ENCODE measurements at places on chromosomes 7 and 10.

DNA sequence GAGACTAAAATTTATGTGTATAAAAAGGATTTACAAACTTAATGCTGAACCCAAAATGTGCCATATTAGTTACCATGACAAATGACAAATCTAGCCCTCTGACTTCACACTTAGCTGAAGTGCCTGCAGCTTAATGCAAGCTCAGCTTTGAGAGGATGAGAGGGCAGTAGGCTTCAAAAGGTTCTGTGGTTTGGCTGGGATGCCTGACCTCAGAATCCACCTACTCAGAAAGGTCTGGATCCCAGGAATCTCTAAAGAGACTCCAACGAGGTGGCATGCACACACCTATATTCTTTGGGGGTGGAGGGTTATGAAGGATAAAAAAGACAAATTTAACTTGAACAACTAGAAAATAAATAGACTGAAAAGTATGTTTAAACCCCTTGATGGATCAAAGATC lies 213.4 kb downstream of the TAX1BP1 start:
- no peak for DNase-seq

DNA sequence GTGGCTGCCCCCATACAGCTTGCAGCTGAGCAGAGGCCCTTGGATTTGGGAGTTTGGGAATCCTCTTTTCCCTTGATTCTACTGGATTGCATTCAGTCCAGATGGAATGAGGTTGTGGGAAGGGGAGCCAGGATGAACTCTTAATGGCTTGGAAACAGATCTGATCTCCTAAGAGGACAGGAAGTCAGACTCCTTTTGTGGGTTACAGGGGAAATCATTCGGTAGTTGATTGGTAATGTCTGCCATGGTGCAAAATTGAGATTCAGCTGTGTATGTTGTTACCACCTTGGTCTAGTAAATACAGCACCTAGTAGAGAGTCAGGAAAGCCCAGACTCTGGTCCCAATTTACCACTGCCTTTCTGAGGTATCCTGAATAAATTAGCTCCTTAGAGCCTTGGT lies 144.2 kb upstream of the TNRC18 start:
- no peak for DNase-seq

- no peak for DNase-seq
Measured at GRCh38 chr7:158446281-158446680, 141.3 kb downstream of the PTPRN2 start.

DNA sequence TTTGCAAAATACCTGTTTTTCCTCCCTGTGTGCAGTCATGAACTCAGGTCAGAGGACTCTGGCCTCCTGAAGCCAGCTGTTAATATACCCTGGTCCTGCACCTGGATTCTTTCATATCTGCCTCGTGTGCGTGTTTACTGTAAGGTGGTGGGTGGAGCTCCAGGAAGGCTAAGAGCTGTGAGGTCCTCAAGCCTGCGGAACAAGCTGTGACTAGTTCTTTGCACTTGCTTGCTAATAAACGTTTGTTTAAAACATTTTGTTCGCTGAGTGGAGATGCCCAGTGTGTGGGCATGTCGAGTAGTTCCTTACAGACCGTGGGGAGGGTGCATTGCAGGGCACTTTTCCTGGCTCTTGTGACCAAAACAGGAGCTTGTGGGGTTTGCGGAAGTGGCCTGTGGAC lies 139.0 kb downstream of the DOCK1 start:
- peak; percentile 40 for DNase-seq

- DNase-seq, result no peak
Measured at GRCh38 chr7:25482631-25483030, 254.3 kb upstream of the NPVF start.

DNA sequence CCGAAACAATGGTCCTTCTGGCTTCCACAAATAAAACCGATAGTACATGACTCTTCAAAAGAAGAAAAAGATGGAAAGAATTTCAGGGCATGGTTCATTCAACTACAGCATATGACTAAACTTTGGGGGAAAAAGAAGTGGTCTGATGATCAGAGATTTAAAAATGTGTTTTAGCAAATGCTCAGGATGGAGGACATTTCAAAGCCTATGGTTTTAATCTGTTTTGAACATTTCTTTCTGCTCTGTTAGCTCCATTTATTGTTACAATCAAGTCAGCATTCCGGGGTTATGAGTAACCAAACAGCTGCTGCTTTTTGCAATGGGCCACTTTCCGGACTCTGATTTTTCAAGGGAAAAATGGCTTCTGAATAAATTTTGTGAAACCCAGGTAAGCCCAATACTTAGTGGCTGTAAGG lies 142.4 kb downstream of the CUBN start:
- DNase-seq, result peak; percentile 62

- no peak for DNase-seq
Measured at GRCh38 chr7:34041707-34042106, 136.4 kb downstream of the BMPER start.

- DNase-seq, result no peak
Measured at GRCh38 chr10:45433716-45434469, 59.9 kb downstream of the ALOX5 start.

DNA sequence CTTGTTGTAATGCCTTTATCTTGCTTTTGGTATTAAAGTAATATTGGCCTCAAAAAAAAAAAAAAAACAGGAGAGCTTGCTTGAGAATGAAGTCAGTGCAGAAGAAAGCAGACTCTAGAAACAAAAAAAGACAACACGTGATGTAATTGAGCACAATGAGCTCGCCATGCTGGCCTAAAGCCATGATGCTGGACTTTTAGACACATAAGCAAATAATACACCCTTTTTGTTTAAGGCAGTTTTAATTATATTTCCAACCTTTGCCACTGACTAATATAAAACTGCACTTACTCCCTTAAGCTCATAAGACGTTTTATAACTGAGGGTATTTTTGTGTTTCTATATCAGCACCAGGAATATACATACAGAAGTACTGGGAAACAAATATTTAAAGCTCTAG lies 798.3 kb downstream of the KCNMA1 start:
- DNase-seq, result no peak

GRCh38 chr7:157560258-157560654 lies 223.5 kb downstream of the DNAJB6 start:
- no peak for DNase-seq

GRCh38 chr7:139382439-139382838 lies 22.7 kb downstream of the LUC7L2 start:
- no peak for DNase-seq

GRCh38 chr10:103140469-103140868 lies 52.6 kb downstream of the NT5C2 start:
- no peak for DNase-seq

DNA sequence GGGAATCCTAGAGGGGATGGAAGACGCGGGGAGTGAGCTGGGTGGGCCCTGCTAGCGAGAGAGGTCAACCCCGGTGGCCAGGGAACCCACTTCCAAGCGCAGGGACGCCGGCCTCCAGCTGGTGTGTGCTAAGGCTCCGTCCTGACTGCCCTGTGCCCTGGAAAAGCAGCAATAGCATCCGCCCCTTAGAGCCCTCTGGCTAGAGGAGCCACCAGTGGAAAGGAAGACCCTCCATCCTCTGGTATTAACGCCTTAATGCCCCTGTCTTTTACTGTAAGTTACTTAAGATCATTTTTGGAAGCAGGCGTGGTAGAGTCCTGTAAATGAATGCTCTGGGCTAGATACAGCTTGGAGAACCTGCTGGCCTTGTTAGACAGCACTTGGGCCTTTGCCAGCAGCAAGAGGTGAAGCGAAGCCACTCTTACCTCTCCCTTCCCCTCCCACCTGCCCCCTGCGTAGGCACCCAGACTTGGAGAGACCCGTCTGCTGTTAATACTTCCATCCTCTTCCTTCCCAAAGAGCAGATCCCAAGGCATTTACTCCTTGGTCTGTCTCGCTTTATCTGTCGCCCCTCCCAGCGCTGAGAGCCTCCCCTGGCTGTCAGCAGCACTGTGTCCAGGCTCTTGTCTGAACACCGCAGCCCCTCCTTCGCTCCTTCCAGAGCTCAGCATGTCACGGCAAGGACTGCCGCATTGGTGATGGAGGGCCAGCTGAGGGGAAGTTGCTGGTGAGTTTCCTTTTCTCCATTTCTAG lies 4.6 kb downstream of the REPIN1 start:
- DNase-seq, result peak; percentile 92

GRCh38 chr7:140881507-140882228 lies 43.1 kb downstream of the BRAF start:
- no peak for DNase-seq

DNA sequence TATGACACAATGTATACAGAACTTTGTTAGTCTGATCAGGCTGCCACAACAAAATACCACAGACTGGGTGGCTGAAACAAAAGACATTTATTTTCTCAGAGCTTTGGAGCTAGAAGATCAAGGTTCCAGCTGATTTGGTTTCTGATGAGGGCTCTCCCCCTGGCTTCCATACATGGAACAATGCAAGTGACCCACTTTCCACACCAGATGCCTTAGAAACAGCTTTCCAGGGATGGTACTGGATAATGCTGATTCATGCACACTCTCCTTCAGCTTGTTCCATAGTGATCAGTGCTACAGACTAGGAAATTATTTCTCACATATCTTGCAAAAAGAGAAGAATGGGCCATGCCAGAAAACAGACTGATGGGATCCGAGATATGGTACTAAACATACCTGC lies 1274.9 kb upstream of the SORCS1 start:
- DNase-seq, result no peak

DNA sequence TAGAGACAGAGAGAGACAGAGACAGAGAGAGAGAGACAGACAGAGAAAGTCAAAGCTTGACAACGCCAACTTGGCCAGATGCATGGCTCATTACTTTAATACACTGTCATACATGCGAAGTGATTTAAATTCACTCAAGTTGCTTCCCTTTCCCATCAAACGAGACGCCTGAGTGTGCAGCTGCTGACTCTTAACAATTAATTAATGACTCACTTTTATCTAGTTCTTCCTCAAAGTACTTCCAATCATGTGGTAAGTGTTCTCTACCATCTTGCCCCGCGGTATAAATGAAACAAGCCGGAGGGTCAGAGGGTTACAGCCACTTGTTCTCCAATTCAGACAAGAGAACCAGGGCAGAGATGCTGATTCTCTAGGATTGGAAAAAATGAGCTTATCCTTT lies 90.8 kb downstream of the SFMBT2 start:
- DNase-seq, result no peak

- DNase-seq, result no peak
Measured at GRCh38 chr7:127755965-127756364, 104.0 kb downstream of the SND1 start.

DNA sequence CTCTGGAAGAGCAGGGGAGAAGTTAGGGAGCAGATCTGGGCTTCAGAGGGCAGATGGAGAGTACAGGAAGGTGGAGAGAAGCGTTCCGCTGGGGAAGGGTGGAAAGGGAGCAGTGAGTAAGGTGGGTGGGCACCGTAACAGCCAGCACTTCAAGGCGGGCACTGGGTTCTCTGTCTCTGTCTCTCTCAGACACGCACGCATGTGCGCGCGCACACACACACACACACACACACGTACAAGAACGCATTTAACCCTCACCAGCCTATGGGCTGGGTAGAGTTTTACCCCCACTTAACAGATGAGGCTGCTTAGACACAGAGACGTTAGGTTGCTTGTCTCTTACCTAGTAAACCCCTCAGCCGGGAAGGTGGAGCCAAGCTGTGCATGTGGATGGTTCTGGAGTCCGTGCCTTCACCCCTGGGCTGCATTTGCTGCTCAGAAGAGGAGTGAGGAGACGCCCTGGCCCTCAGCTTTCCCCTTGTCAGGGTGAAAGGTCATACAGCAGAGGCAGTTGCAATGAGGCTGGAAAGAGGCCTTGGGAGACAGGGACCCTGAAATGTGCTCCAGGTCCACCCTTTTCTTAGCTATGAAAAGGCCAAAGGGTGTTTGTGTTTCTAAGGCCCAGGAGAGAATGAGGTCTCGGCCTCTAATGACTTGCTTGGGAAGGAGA lies 16.0 kb downstream of the ADCYAP1R1 start:
- no peak for DNase-seq

GRCh38 chr7:36746347-36746746 lies 22.1 kb upstream of the AOAH start:
- DNase-seq, result no peak

DNA sequence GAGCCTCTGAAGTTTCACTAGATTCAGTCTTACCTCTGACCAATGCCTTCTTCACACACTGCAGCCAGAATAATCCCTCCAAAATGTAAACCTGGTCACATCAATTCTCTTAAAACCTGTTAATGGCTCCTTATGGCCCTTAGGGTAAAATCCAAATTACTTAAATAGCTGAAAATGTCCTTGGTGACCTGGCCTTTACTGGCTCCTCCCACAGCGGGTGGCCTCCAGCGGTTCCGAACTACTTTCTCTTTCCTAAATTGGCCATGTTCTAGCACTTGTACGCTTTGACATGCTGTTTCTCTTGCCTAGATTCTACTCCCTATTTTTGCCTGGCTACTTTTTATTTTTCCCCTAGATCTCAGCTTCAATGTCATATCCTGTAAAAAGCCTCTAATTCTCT lies 36.1 kb downstream of the AGK start:
- DNase-seq, result no peak

DNA sequence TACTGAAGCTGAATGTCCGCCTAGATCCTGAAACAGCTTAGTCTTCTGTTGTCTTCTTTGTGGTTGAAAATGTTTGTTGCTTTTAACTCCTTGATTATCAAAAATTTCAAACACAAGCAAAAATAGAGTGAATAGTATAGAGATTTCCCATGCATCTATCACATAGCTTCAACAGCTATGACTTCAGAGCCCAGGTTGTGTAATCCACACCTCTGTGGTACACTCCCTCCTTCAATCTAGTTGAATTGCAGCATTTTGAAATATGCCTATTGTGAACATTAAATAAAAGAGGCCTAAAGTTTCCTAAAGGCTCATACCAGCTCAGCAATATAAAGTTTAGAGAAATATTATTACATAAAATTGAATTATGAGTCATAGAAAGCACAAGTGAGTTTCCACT lies 204.7 kb upstream of the HDAC9 start:
- DNase-seq, result no peak

DNA sequence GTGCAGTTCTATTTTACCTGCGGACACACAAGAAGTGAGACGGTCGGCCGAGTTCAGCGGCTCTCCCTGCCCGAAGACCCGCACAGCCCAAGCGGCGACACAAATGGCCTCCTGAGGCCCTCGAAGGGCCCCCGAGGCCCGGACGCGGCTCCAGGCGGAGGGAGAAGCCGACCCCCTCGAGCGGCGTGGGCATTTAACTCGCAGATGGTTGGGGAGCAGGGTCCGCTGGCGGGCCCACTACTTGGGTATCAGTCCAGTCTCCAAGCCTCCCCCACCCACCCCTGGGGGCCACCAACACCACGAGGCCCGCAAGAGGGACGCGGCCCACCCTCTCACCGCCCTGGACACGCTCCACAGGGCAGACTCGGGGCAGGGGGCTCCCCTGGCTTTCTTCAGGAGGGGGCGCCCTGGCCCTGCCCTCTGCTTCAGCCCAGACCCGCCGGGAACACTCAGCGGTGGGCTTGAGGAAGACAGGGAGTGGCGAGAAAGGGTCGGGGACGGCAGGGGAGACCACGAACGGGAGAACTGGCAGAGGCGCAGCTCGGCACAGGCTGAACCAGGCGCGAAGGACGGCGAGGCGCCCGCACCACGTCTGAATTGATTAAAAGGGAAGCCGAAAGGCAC lies 1.7 kb downstream of the IGF2BP3 start:
- no peak for DNase-seq

- DNase-seq, result no peak
Measured at GRCh38 chr10:59873896-59874295, 32.5 kb downstream of the CCDC6 start.
